ENCODE measurements at places on chromosomes 7 and 10.

DNA sequence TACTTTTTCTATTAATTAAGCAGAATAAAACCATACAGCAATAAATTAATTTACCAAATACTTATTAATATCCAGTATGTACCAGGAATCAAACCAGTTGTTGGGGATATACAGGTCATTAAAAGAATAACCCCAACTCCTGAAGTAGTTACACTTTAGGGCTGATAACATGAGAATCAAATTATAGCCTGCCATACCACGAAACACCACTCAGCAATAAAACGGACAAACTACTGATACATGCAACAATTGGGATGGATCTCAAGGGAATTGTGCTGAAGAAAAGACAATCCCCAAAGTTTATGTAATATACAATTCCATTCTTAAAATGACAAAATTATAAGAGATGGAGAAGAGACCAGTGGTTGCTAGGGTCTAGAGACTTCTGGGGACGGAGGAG lies 22.7 kb downstream of the MCMBP start:
- DNase-seq = no peak

DNA sequence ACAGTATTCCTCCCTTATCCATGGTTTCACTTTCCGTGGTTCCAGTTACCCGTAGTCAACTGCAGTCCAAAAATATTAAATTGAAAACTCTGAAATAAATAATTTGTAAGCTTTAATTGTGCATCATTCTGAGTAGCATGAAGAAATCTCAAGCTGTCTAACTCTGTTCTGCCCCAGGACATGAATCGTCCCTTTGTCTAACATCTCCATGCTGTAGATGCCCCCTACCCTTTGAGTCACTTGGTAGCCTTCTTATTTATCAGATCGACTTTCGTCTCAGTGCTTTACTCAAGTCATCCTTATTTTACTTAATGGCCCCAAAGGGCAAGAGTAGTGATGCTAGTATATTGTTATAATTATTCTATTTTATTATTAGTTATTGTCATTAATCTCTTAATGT lies 41.8 kb downstream of the CPED1 start:
- DNase-seq = no peak

DNA sequence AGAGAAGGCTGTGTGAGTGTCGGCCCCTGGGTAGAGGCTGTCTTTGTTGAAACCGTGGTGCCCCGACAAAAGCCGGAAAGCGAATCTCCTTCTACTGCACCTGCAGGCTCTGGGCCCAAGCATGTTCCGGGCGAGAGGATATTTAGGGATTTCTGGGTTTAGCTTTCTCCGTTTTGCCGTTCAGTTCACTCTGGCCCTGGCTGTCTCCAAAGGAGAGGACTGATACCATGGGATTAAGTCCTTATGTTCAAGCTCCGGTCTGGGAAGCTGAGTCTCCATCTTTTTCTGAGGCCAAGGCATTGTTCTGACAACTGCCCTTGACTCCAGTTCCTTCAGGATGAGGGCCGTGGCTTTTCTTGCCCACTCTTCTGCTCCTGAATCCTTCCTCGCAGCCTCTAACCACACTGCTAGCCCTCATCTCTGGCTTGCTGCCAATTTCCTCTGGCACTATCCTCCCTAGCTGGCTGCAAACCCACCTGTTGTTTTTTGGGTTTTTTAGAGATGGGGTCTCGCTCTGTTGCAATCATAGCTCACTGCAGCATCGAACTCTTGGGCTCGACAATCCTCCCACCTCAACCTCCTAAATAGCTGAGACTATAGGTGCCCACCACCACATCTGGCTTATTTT lies 206.8 kb downstream of the SKIDA1 start:
- no peak for DNase-seq

DNA sequence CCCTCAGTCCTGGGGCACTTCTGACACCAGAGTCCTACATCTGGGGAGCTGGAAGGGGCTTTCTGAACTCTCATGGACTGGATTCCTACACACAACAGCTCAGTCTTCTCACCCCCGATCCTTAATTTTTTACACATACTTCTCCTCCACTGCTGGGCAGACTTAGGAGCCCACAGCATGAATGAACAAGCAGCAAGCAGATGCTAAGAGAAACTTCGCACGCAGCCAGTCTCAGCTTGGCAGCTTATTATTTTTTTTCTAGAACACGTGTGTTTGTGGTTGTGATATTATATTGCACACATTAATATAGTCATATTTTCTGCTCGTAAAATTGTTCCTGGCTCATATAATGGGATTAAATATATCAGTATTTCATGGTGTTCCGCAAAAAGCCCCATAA lies 50.9 kb upstream of the LOXL4 start:
- no peak for DNase-seq

DNA sequence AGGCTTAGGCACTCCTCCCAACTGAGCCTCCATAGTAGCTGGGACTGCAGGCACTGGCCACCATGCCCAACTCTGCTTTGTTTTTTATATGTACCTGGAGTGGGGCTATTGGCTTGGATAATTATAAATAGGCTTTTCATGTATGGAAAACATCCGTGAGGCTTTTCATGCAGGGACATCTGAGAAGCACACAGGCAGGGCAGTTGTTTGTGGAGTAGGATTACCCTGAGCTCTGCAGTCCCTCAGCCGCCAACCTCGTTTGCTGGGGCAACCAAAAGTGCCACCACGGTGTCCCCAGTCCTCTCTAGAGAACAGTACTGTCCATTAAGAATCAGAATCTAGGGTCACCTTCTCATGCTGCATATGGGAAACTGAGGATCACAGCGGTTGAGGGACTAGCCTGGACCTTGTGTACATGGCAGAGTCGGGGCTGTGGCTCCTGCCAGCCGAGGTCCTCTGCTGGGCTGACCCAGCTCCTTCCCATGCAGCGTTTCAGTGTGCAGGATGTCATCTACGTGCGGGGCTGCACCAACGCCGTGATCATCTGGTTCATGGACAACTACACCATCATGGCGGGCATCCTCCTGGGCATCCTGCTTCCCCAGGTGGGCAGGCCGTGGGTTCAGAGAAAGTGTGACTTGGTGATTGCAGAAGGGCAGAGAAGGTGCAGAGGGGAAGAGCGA lies 54.5 kb downstream of the TSPAN15 start:
- no peak for DNase-seq

DNA sequence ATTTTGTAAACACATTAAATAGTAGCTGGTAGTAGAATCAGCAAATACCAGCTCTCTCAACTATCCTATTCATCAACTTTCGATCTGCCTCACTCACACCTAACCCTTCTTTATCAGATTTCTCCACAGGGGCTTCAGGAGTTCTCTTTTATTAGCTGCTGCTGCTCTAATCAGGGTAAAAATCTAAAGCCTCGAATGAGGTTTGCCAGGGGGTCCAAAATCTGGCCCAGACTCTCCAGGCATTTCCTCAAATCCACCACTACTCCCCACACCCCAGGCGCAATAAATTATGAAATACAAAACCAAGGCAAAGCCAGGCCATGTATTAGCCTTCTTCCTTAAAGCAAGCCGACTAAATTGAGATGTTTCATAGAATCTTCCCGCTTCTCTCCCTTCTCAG lies 2.3 kb downstream of the RNF216 start:
- no peak for DNase-seq

GRCh38 chr10:84214046-84214572 lies 11.2 kb downstream of the LRIT2 start:
- no peak for DNase-seq

DNA sequence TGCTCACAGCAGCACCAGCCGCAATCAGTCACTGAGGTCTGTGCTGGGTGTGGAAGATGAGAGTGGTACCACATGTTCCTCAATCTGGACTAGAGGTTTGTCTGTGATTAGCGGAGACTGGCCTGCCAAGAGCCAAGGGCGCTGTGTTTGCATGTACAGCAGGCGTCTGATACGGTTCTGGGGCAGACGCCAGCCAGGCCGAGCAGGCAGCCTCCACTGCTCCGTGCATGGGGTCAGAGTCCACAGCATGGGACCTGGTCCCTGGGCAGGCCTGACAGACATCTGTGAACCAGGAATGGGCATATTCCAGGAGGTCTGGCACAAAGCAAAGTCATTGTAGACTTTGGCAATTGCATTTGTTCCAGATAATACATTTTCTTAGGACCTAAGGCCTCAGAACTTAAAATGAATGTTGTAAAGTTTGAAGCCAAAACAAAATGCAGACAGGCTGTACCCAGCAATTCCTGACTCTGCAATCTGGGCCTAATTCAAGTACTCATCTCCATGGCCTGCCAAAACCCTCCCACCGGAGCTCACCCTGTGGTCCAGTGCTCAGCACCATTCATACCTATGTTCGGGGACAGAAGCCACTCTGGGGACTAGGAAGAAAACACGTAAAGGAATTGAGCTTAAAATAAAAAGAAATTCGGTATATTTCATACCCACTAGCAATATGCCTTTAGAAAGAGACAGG lies 50.0 kb upstream of the FAM20C start:
- DNase-seq = no peak

DNA sequence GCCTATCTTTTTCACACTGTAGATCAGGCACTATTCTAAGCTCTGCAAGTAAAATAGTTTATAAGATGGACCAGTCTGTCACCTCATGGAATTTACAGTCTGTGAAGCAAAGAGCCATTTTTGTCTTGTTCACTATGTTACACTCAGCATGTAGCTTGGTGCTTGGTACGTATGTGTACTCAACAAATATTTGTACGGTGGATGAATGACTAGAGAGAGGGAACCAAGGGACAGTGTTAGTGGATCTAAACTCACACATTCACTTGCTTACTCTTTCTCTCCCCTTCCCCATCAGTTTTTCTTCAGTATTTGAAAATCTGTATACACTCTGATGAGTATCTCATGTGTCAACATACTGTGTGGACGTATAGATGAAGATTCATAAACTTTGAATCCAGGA lies 45.9 kb downstream of the PTF1A start:
- no peak for DNase-seq

GRCh38 chr10:132671228-132672154 lies 114.5 kb downstream of the NKX6-2 start:
- DNase-seq = no peak

DNA sequence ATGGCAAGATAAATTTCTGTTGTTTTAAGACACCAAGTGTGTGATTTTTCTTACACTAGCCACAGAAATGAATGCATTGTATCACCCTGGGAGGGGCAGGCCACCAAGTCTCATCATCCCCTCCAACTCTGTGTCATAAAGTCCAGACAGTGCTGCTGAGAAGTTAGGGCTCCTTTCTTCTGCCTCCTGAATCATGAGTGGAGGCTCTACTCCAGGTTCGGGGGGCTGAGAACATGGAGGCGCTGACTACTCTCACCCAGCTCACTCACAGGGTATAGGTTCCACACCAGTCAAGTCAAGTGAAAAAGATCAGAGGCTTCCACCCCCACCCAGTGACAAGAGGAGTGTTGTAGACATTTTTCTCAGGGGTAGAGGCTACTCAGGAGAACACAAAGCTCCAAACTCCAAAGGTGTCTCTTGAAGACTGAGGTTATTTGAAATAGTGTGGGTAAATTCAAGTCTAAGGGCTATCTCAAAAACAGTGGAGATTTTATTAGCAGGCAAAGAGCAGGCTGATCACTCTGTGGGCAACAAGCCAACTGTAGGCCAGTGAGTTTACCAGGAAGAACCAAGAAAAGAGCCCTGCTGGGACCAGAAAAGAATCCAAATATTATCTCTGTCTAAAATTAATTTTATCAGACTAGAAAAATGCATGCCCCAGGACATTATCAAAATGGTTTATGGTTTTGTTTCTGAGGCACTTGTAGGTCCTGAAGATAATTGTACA lies 118.6 kb upstream of the RET start:
- no peak for DNase-seq

DNA sequence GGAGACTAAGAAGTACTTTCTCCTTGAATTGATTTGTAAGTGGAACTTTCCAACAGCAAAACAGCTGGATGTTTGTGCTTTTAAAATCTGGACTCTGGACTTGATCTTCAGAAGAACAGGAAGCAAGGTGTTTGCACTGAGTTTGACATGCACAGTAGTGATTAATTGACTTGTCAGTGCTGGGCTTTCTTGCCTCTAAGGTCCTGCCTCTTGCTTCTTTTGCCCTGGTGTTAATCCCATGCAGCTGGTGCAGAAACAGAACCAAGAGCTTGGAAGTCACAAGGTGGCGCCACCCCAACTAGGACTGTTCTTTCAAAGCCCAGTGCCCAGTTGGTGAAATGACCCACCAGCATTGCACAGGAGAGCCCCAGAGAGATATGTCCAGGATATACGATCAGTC lies 66.8 kb upstream of the SEPHS1 start:
- no peak for DNase-seq

GRCh38 chr7:2587134-2587533 lies 28.4 kb downstream of the IQCE start:
- DNase-seq = no peak

- no peak for DNase-seq
Observed at GRCh38 chr7:112422842-112423496, 27.3 kb upstream of the IFRD1 start.

DNA sequence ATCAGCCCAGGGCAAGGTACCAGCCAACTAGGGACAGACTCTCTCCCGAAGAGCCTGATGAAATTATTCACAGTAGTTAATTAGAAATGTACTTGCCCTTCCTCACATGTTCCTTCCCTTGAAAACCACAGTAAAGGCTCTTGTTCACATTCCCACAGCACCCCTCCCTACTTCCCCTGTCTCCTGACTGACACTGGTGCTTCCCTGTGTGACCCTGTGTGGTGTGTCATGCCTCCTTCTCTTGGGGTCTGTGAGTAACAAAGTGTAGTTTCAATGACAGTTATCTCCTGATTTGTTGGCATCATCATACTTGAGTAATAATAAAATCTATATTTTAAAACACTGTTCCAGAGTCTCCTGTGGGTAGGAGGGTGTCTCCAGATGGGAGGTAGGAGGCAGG lies 209.7 kb downstream of the ABCA13 start:
- no peak for DNase-seq

DNA sequence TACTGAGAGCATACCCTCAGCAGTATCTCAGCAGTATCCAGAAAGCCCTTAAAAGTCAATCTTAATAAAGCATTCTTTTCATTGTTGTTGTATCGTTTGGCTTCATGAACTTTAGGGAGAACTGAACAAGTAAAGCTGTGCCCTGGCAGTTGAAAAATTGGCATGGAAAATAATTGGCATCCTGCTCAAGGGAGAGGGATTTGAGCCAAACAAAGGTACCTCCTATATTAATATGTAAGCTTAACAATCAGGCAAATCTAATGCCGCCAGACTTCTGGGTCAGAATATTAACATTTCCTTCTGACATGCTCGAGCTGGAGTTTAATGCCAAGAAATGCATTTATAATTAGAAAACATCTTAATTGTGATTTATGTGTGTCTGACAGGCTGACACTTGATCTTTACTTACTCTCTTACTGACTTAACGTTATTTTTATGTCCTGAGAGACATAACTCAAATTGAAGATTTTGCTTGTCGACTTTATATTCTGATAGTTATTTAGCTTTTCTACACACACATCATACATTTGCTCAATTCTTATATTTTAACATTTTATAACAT lies 42.1 kb upstream of the PCDH15 start:
- DNase-seq = no peak
